ENCODE measurements at places on chromosomes 5 and 9.
A peak's percentile ranks its signal among the peaks of the same experiment; 100 is the strongest.

DNA sequence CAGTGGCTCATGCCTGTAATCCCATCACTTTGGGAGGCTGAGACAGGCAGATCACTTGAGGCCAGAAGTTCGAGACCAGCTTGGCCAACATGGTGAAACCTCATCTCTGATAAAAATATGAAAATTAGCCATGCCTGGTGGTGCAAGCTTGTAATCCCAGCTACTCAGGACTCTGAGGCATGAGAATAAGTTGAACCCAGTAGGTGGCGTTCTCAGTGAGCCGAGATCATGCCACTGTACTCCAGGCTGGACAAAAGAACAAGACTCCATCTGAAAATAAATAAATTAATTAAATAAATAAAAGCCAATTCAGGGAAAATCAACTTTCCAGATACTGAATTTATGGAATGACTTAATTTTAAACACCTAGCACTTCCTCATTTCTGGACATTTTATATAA lies 1722.1 kb downstream of the MAT2B start:
- DNase-seq = no peak

DNA sequence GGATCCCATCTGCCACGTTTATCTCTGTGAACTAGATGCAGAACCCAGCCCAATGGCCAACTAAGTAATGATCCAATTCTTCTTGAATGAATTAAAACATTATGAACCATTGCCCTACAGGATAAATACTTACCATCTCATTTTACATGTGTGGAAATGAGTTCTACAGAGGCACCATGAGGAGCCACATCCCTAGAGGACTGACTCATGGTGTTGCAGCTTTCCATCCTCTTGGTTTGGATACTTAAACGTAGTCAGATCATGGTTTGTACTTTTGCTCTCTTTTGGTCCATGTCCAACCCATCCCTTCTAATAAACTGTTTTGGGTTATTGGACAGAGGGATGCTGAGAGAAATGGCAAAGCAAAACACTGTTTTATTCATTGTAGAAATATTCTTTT lies 484.8 kb downstream of the EBF1 start:
- no peak for DNase-seq

- DNase-seq = no peak
Observed at GRCh38 chr9:96304230-96304629, 2.3 kb upstream of the HSD17B3 start.

- DNase-seq = no peak
Observed at GRCh38 chr5:122408592-122409224, 96.7 kb downstream of the SNCAIP start.

- no peak for DNase-seq
Observed at GRCh38 chr5:166401391-166401790, 1890.1 kb upstream of the WWC1 start.

DNA sequence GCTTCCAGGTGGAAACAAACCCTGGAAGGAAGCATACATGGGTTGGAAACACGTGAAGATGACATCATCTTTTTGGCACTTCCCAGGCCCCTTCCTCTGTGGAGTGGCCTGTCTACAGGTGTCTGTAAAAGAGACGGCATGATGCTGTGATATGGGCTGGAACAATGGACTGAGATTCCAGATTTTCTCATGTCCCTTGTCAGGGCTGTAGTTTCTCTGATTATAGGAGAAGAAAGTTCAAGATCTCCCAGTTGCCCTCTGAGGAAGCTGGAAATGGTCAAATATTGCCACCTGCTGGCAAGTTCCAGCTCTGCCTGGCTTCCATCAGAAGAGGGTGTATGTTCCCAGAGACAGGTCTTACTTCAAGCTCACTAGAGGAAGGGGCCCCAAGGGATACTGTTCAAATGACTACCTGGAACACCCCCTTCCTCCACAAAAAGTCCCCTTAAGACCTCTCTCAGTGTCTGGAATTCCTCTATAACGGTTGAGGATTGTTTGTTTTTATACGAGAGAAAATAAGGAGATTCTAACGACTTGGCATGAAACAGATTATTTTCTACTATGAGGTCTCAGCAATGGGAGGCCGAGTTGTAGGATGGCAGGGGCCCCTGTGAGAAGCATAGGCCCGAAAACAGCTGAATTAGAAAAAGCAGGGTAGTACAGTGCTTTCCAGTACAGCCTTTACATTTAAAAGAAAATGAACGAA lies 7.3 kb upstream of the ANXA6 start:
- DNase-seq = peak; percentile 87

DNA sequence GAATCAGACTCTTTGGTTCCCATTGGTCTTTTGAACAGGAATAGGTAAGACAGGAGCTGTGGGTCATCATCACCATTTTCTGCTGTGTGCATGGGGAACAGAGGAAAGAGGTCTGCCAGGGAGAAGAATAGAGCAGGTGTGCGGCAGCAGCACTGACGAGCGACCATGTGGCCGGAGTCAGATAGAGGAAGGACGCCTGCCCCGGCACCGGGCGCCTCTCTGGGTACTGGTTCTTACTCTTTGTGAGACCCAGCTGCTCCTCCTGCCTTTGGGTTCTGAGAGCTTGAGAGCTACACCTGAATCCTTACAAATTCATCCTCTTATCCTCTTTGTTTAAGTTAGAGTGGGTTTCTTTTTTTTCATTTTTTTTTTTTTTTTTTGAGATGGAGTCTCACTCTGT lies 90.8 kb downstream of the NDFIP1 start:
- no peak for DNase-seq

GRCh38 chr9:27157736-27158135 lies 48.7 kb downstream of the TEK start:
- DNase-seq = no peak

GRCh38 chr5:125583321-125584139 lies 837.1 kb upstream of the ZNF608 start:
- DNase-seq = no peak

- no peak for DNase-seq
Observed at GRCh38 chr5:98064118-98064685, 709.3 kb upstream of the RGMB start.

DNA sequence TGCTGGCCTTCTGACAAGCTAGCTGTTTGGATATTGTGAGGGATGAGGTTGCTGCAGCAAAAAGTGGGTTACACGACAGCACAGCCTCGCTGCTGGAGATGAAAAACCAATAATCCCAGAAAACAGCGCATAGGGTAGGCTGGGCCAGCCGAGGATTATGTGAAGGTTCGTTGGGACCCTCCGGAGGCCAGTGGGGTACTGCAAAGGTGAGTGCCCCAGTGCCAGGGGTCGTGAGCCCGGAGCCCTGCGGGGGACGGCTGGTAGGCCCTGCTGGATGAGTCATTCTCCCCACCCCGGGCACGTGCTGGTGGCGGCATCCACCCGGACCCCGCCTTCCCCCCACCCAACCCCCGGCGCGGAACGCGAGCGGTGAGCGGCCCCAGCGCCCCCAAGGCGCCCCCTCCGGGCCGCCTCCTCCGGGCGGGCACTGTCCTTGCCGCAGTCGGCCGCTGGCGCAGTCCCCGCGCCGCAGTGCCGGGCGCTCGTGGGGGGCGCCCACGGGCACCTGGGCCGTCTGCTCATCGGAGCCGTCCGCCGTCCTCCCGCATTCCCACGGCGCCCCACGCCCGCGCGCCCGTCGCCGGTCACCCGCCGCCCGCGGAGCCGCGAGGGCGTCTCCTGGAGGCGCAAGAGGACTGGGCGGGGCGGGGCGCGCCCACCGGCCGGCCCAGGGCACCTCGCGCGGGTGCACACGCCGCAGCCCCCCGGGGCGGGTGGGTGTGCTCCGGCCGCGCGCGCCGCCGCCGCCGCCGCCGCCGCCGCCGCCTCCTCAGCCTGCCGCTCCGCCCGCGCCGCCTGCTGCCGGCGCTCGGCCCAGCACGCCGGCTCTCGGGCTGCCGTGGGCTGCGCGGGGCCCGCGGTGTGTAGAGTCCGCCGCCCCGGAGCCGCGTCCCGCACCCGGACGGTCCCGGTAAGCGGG lies at the start of gene PHF24:
TSS of gene PHF24 (plus strand) at position 794 of the 919 bp plus-strand sequence. CDS start 13,014 bp downstream, outside the sequence.
- DNase-seq = peak; percentile 5

DNA sequence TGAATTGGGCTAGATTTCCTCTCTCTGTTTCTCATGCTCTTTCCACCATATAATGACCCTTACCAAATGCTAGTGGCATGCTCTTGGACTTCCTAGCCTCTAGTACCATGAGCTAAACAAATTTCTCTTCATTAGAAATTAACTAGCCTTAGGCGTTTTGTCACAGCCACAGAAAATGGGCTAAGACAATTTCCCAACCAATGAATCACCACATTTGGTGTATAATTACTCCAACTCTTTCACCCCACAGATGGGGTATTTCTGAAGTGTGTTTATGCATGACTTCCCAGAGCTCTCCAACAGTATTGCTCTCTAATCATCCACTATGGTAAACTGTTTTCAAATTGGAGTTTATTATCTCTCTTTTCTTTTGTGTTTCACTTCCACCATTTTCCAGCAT lies 1041.1 kb upstream of the COX7C start:
- DNase-seq = no peak

DNA sequence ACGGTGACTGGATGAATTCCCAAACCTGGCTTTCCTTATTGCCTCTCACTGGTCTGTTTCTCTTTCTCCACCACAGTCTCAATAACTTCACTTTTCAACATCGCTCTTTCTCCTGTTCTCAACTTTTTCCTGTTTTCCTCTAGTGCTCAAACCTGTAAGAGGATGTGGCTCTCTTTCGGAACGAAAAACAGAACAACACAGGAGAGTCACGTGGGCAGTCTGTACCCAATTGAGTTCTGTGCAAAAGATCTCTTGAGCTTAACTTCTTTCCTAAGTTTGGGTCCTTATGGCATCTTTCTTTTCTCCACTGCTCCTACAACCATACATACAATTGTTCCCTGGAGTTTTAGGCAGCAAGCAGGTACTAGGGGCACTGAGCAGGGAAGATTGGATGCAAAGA lies 8.9 kb downstream of the HAVCR1 start:
- no peak for DNase-seq

DNA sequence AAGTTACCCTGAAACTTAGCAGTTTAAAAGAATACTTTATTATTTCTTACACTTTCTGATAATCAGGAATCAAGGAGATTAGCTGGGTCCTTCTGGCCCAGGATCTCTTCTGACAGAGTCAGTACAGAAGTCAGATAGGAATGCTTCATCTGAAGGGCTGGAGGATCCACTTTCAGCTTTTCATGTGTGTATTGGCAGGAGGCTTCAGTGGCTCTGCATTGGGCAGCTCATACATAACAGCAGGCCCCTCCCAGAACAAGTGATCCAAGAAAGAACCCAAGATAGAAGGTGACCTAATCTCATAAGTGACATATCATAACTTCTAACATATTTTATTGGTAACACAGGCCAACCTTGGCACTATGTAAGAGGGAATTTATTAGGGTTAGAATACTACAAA lies 258.4 kb downstream of the HCN1 start:
- DNase-seq = no peak

GRCh38 chr9:18056993-18057369 lies 417.0 kb upstream of the ADAMTSL1 start:
- no peak for DNase-seq

DNA sequence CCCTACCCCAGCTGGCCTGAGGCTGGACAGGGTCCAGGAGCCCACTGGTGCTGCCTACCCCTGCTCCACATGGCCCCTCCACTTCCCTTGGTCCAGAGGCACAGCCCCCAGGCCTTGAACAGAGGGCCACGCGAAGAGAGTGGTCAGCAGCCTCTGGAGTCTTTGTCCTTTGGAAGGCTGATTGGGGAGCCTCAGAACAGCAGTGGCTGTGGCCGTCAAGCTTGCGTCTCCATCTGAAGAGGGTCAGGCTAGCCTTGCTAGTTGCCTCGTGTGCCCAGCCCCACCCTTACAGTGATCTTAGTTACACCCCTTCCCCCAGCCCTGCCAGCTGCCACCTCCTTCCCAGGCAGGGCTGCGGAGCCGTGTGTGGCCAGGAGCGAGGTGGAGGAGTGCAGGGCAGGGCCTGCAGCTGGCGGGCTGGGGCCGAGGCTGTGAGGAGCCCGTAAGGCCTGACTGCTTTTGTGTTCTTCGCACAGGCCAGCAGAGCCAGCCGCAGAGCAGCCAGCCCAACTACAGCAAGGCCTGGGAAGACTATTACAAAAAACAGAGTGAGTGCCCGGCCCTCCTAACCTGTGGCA lies 30.1 kb upstream of the PRDM12 start:
- no peak for DNase-seq

- DNase-seq = no peak
Observed at GRCh38 chr9:29311221-29311620, 1737.9 kb upstream of the C9orf72 start.

- DNase-seq = no peak
Observed at GRCh38 chr5:39411061-39411460, 13.7 kb downstream of the DAB2 start.

GRCh38 chr5:137234973-137235943 lies 263.9 kb downstream of the SPOCK1 start:
- DNase-seq = no peak

DNA sequence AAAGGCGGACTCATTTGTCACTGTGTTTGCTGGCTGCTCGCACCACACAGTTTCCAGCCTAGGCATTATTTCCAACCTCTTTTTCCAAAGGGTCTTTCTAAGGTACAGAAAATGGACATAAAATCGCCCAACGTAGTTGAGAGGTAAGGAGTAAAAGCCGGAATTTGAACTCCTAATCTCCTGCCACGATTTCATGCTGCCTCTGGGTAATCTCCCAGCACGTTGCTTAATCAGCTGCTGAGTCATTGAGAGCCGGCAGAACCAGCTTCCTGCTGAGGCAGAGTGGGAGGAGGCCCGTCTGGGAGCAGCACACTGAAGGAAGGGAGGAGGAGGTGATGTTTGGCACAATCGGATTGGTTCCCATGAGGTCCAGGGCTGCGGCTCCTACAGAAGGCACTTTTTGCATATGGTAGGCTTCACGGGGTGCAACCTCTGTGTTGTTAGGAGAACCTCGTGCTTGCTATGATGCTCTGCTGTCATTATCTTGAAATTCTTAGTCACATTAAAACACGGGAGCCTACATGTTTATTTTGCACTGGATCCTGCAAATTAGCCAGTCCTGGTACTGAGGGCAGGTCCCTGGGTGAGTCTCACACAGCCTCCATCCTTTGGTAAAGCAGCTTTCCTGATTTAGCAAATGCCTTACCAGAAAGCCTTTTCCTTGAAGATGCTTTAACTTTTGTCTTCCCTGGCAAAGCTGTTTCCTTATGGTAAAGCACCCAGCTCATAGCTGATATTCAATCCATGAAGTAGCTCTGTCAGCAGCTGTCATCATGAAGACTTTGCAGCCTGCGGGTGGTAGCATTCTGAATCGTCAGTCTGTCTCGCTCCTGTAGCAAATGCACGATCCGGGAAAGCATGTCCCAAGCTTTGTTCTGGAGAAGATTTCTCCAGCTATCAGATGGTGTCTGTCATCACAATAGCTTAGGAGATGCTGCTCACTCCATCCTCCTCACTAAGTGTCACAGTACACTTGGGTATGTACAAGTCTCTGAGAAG lies 191.6 kb upstream of the MSX2 start:
- DNase-seq = peak; percentile 43

DNA sequence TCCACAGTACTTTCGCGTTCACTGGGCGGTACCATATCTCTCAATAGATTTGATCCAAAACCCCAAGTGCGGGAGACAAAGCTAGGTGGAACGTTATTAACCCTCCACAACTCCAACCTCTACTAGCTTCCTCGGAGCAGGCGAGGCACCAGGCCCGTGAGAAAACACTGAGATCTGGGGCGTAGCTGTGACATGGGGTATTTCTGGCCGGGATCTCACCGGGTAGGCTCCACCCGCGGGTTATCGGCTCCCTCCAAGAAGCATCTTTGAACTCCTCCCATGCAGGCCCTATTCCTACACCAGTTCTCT lies 350 bp upstream of the SLC25A46 start:
- DNase-seq = no peak
